ENCODE measurements at places on chromosomes 4 and X.
A peak's percentile ranks its signal among the peaks of the same experiment; 100 is the strongest.

DNA sequence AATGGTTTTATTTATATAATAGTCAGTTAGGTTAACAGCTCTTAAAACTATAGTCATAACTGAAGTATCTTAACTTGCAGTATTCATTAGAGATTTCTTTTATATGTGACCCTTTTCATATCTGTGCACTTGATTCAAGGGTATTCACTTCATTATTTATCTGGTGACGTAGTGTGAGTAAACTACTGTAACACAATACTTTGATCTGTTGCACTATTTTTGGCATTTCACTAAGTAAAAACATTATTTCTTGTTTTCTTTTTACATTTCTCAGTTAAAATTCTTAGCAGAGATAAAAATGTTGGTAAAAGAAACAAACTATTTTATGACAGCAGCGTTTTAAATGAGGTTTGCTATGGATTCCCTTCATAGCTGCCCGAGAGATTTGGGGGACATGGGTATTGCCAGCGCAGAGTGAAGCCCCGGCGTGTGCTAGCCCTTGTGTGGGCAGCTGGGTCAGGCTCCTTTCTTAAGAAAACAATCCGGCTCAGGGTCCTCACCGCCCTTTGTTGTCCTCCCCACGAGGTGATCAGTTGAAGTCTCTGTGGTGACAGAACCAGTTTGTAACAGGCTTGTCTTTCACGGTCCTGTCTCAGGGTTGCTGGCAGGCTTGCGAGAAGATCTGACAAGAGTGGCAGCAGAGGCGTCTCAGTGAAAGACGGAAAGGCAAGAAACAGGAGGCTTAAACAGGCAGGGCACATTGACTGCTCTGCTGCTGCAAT, 293.4 kb downstream of the BMPR1B start:
- DNase-seq, result no peak

GRCh38 chr4:182513587-182514291, 270.5 kb downstream of the TENM3 start:
- DNase-seq, result no peak

DNA sequence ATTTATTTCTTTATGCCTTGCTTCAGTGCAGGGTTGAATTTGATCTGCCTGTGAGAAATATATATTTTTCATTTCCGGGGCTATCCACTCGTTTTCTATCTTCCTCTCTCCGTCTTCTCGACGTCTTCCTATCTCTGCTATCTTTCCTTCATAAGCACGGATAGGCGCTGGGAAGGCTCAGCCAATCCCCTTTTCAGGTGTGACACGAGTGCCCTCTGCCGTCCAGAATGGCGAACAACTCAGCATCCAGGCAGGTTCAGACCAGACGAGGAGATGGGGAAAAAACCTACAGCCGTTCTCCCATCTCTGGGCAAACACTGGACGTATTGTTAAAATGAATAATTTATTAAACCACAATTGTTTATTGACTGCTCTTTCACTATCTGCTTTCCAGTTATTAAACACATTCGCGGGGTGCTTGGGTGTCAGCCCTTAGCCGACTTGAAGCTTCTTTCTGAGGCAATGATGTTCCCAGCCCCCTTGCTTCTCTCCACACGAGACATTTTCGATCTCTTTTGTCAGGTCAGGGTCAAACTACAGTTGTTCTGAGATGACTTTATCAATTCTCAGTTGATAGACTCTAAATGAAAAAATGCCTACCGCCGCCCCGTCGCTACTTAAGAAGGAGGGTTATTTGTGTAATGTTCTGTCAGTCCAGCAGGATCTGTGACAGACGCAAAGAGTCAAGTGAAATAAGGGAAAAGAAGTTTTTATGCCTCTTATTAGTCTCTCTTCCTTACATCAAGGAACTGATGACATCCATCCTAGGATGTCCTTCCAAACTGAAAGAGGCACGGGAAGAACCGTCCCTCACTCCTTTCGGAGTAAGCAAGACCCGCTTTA, 96.3 kb upstream of the NOCT start:
- DNase-seq, result peak; percentile 33

DNA sequence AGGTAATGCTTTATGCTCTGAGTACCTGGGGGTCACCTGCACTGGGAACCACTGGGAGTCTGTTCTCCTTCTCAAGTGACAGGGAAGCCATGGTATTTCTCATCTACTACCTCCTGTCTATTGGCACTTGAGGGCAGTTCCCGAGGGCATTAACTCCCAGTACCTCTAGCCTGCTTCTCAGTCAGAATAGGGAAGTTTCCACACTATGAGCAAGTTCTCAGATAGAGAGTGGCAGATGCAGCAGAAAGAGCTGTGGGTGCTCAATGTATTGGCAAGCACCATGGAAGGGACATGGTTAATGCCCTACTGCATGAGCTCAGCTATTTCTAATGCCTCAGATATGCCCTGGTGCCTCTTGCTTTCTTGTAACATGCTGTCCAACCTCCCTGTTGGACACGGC, 74.1 kb downstream of the ANOS1 start:
- no peak for DNase-seq

DNA sequence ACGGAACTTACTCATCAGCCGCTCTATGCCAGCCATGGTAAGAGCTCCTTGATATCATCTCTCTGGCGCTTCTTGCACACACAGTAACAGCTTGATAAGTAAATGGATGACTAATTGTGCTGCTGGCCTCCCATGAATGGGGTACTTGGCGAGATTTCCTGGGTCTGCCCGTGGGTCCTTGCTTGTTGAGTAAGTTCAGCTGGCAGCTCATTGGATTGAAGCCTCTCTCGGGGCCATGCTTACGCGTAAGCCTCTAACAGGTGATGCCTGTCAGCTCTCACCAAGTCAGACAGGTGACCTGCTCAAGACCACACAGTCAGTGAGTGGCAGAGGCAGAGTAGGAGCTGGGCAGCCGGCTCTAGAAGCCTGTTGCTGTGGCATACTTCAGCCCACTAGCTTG, 7.7 kb downstream of the NSG1 start:
- DNase-seq, result no peak

- no peak for DNase-seq
Observed at GRCh38 chr4:70761276-70761816, 39.6 kb downstream of the RUFY3 start.

- no peak for DNase-seq
Observed at GRCh38 chr4:56804551-56804950, 16.9 kb downstream of the SPINK2 start.

DNA sequence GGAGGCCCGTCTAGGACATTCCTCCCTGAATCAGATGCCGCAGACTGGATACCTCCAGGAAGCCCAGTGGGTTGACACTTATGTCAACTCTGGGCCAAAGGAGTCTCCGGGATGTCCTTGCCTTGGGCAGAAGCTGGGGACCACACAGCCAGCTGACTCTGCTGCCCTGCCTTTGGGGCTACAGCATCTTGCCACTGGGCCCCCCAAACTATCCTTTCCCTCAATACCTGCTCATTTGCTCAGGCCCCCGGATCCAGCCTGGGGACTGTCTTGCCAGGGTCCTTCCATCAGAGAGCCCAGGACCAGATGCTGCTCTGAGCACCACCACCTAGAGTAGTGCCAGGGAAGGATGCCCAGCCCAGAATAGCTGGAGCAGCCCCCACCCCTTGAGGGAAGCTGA, 19.0 kb downstream of the RAB33A start:
- no peak for DNase-seq

- DNase-seq, result no peak
Observed at GRCh38 chr4:38565271-38566199, 98.5 kb upstream of the KLF3 start.

DNA sequence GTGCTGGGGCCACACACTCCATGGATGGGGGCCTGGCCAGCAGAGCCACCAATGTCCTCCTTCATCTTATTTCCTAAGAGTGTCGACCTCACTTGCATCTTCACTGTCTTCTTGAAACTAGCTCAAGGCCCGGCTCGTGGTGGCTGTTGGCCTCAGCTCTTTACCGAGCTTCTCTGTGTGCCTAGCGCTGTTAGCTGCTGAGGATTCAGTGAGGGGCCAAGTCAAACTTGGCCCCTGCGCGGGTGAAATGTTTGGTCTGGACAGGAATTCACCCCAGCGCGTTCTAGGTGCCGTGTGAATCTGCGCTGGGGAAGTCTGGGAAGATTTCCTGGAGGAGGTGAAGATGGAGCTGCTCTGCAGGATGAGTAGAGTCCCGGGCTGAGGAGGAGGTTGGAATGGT, 8.5 kb downstream of the SORCS2 start:
- no peak for DNase-seq

- no peak for DNase-seq
Observed at GRCh38 chrX:154298312-154298711, 2.7 kb downstream of the TKTL1 start.

DNA sequence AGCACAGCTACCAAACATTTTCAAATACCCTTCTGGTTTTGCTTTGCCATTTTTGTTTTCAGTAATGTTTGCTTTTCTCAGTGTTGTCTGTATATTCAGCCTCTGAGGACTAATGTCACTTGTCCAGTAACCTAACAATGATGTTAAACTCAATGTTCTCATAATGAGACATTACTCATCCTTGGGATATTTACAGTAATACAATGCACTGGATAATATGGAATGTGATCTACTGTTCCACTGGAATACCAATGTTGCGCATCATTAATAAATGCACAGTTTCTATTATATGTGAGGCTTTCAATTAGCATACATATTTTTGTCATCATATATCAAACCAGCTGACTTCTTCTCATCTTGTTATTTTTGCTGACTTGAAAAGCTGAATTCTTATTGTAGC, 259.1 kb downstream of the SH2D1A start:
- DNase-seq, result no peak

DNA sequence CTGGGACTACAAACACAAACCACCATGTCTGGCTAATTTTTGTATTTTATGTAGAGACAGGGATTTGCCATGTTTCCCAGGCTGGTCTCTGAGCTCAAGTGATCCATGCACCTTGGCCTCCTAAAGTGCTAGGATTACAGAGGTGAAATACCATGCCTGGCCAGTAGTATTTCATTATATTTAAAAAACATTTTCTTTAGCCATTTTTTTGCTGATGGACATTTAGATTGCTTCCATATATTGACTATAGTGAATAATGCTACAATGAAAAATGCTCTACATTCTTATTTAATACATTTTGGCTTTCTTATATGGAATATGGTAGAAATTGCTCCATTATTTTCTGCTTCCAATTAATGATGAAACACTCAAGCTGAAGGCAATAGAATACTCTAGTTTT, 1439.7 kb downstream of the FSTL5 start:
- DNase-seq, result no peak

DNA sequence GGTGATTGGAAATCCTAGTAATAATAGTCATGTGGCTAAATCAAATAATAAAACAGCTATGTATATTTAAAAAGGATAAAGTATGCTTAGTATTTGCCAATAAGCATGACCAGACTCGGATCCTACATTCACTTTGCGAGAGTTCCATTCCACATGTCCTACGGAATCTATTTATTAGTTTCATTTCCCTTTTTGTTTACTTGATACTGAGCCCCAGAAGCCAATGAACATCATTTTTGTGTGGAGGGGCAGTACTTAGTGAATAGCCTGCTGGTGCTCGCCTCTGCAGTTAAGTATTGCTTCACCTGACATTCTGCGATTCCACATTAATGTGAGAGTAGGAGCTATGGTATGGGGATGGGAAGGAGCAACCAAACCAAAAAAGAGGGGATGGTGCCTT, 58.5 kb upstream of the NAP1L5 start:
- DNase-seq, result no peak

GRCh38 chr4:165437691-165438090, 58.9 kb downstream of the CPE start:
- DNase-seq, result no peak

DNA sequence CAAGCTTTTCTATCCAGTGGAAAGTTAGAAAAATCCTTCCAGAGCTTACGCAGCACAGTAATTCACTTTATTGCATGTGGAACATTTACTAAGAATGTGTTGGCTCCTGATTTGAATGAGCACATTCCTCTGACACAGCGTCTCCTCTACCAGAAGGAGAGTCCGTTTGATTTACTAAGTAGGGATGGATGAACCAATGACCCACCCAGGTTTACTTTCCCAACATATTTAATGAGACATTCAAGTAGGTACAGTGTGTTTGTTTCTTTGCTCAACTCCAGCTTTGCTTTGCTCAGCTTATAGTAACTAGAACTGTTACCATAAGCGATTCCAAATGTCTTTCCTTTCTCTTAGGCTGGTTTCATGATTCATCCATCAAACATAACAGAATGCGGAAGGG, 161.7 kb downstream of the SMARCA1 start:
- no peak for DNase-seq

GRCh38 chrX:108736509-108737479, at the start of gene IRS4:
Gene IRS4, minus strand, starts transcription at chrX:108736563.
- DNase-seq, result peak; percentile 10

- DNase-seq, result no peak
Observed at GRCh38 chr4:102439812-102440211, 61.3 kb upstream of the NFKB1 start.

GRCh38 chr4:76744241-76744921, 153.6 kb downstream of the SOWAHB start:
- DNase-seq, result no peak

DNA sequence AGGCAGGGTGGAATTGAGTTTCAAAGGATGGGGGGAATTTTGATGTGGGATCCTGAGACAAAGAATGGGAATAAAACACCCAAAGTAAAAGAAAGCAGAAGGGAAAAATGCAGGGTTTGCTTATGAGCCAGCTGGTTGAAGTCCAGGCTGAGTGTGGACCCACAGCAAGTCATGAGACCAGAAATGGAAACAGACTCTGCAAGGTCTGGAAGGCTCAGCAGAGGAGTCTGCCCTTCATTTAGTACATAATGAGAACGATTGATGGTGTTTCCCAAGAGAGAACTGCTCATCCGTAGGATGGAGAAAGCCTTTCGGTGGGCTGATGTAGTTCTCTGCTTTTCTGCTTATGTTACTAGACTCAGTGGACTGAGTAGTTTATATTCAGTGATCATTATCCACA, 259.1 kb downstream of the C4orf33 start:
- no peak for DNase-seq

- no peak for DNase-seq
Observed at GRCh38 chr4:132557660-132558059, 591.4 kb upstream of the PCDH10 start.

DNA sequence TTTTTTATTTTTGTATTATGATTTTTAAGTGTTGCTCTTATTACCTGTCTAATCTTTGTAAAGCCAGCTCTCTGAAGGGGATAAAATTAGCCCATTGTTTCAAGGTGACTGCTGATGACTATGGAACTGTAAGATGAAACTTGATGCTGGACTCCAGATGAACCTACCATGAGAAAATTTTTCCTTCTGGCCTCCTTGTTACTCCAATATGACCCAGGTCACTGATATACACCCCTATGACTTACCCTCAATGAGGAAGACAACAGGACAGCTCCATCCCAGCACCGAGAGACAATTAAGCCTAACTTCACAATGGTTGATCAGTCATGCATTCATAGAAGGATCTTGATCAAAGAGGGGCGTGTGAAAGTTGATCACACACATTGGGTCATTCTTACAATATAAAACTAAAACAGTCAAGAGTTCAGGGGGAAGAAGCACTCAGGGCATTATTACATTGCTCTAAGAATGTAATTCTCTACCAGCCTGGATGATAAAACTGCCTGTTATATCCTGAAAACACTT, 230.8 kb upstream of the AGTR2 start:
- DNase-seq, result no peak

DNA sequence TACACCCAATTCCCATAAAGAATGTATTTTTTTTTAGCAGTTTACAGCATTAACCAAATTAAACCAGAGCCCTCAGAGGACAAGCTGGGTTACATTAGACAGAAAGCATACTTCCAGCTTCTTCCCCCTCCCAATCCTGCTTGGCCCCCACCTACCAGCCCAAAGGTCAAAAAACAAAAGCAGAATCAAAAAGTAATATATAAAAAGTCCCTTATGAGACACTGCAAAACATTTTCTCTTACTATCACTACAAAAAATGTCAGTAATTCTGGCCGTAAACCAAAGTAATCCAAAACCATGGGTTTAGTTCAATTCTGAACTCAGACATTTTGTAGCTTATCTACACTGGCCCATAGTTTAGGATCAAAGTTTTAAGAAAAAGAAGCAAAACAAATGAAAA, 38.0 kb downstream of the APBB2 start:
- no peak for DNase-seq
